ENCODE measurements at places on chromosomes 4 and X.

- no peak for DNase-seq
These were observed 630.0 kb upstream of the TENM3 start for GRCh38 chr4:181613200-181613599.

- no peak for DNase-seq
These were observed 13.0 kb downstream of the PNMA6E start for GRCh38 chrX:153387987-153388721.

GRCh38 chr4:40842725-40843423, 93.1 kb downstream of the NSUN7 start:
- DNase-seq: no peak

GRCh38 chr4:140240237-140240636, 86.3 kb upstream of the MAML3 start:
- DNase-seq: no peak

DNA sequence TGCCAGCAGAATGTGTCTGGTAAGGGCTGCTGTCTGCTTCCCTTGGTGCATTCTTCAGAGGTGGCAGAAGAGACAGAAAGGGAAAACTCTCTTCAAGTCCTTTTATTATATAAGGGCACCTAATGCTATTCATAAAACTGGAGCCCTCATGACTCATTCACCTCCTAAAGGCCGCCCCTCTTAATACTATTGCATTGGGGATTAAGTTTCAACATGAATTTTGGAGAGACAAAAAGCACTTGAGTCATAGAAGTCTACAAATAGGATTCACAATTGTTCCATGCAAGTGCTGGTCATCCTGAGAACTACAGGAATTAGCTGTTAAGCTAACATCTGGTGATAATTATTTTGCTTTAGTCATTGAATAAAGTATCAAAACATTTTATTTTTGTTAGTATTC, 349.5 kb downstream of the HS3ST1 start:
- no peak for DNase-seq

All from muscle of arm (tissue), 14 donors.